ENCODE measurements at places on chromosomes 6 and 20. TPM values are rescaled to one million over a fixed set of nuclear protein-coding genes. Genes with fewer than 3 reads are reported as not detected.

The CUTA gene
- 129 TPM for total RNA-seq

The WRNIP1 gene
- 48.2 TPM for total RNA-seq

The PRR18 gene
- total RNA-seq: not detected

The RBM24 gene
- total RNA-seq: 7.0 TPM

The CBLN4 gene
- total RNA-seq: not detected

The DPPA5 gene
- total RNA-seq: not detected

The SYCP2 gene
- 0.89 TPM for total RNA-seq

The KCNK15 gene
- total RNA-seq: 1.6 TPM

The ZNF391 gene
- 1.7 TPM for total RNA-seq

The ZC3H12D gene
- total RNA-seq: 0.37 TPM

The SOBP gene
- 15.4 TPM for total RNA-seq

The KCNK5 gene
- total RNA-seq: under 0.01 TPM

The SCRT2 gene
- not detected for total RNA-seq

The SLC22A7 gene
- total RNA-seq: not detected

The FUCA2 gene
- 67.4 TPM for total RNA-seq

The PIGU gene
- 8.2 TPM for total RNA-seq

The RAB32 gene
- total RNA-seq: 161 TPM

The HTR1E gene
- total RNA-seq: under 0.01 TPM

The NMBR gene
- total RNA-seq: 0.11 TPM

The NKX2-2 gene
- total RNA-seq: not detected

The CYP21A2 gene
- not detected for total RNA-seq

The GMDS gene
- 11.8 TPM for total RNA-seq

The TULP1 gene
- under 0.01 TPM for total RNA-seq

The KCNK16 gene
- not detected for total RNA-seq

The CFB gene
- 5.6 TPM for total RNA-seq

The HCRTR2 gene
- not detected for total RNA-seq

The ETV7 gene
- 0.22 TPM for total RNA-seq

The TMC2 gene
- not detected for total RNA-seq

The FOXP4 gene
- total RNA-seq: 2.8 TPM

The C20orf204 gene
- 1.2 TPM for total RNA-seq

The TRIM26 gene
- 24.0 TPM for total RNA-seq

The PRDM1 gene
- 3.4 TPM for total RNA-seq

The UBD gene
- not detected for total RNA-seq

The ACSS1 gene
- total RNA-seq: 6.6 TPM

The PGC gene
- not detected for total RNA-seq

The DEFB124 gene
- total RNA-seq: not detected

The KIAA1755 gene
- 0.66 TPM for total RNA-seq

The CST4 gene
- total RNA-seq: 0.22 TPM

The KCNQ5 gene
- 1.00 TPM for total RNA-seq

The TRAPPC3L gene
- total RNA-seq: not detected

The RNF182 gene
- 1.8 TPM for total RNA-seq

The TMEM217 gene
- total RNA-seq: 1.6 TPM

The RAB23 gene
- 102 TPM for total RNA-seq

The CTSZ gene
- total RNA-seq: 141 TPM

The WFDC9 gene
- not detected for total RNA-seq

The TP53RK gene
- 14.2 TPM for total RNA-seq

The CNBD2 gene
- total RNA-seq: 3.2 TPM

The GNAS-AS1 gene
- 0.87 TPM for total RNA-seq

The SNAP91 gene
- total RNA-seq: 2.9 TPM
